Large intestine (tissue), 12 donors: ENCODE measurements at places on chromosomes 2 and 18.
A peak's percentile ranks its signal among the peaks of the same experiment; 100 is the strongest.

DNA sequence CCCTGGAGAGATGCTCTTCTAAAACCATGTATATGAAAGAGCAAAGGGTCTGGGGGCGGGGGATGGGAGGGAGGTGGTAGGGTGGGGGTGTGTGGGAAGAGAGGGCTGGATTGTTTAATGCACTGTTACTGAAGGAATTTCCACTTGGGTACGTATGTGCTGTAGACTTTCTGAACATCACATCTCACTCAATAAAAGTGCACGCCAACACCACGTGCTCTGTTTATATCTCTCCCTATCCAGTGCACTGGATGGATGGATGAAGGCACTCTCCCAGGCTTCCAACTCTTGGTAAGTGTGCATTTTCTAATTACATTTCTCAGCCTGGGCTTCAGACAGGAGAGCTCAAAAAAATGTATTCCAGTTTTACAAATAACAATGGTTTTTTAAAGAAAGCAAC, 184.3 kb upstream of the SIX2 start:
- DNase-seq = no peak

- DNase-seq = no peak
These were observed 42.3 kb downstream of the TRABD2A start for GRCh38 chr2:84838434-84839145.

- no peak for DNase-seq
These were observed 217.8 kb downstream of the ANAPC1 start for GRCh38 chr2:111666160-111666559.

- DNase-seq = peak; percentile 51
These were observed 91.4 kb downstream of the GALNT1 start for GRCh38 chr18:35672897-35673296.

DNA sequence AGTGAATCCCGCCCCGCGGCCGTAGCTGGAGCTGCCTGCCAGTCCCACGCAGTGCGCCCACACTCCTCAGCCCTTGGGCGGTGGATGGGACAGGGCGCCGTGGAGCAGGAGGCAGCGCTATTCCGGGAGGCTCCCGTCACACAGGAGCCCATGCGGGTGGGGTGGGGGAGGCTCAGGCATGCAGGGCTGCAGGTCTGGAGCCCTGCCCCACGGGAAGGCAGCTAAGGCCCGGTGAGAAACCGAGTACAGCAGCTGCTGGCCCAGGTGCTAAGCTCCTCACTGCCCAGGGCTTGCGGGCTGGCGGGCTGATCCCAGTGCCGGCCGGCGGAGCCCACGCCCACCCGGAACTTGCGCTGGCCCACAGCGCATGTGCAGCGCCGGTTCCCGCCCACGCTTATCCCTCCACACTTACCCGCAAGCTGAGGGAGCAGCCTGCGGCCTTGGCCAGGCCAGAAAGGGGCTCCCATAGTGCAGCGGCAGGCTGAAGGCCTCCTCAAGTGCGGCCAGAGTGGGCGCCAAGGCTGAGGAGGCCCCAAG, 1152.8 kb upstream of the CELF4 start:
- no peak for DNase-seq

GRCh38 chr18:79397247-79397829, 1.6 kb downstream of the NFATC1 start:
- DNase-seq = no peak

GRCh38 chr2:45786836-45787357, 135.4 kb downstream of the PRKCE start:
- DNase-seq = no peak

DNA sequence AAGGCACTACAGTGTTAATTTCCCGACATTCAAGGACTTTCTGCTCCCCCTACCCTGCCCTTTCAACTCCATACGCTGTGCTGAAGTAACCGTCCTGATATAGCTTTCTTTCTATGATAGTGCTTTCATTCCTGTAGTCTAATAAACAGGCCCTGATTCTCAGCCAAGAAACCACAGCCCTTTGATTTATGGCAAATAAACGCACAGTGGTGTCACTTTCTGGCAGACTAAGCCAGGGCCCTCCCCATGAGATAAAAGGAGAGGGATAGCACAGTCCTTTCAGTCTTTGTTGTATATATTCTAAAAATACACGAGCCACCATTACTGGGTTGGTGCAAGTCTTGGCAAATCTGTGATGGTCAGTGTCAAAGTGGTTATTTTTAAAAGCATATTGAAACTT, 291.2 kb downstream of the ALPK2 start:
- DNase-seq = no peak

DNA sequence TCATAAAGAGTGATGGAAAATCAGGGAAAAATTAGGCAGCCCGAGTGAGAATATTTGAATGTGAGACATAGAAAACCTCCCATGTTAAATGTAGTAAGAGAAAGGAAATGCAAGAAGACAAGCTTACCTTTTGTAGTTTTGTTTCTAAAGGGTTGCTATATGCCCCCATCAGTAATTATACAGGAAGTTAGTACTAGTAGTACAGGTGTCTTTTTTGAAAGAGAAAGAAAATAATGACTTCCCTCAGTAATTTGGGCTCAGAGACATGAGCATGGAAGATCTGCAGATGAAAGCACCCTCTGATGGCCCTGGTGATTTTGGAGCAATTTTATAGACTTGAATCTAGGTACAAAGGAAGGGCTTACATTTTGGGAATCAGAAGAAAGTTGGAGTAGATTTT, 80.8 kb downstream of the RHBDD1 start:
- DNase-seq = no peak

- DNase-seq = no peak
These were observed 1182.9 kb upstream of the CRIM1 start for GRCh38 chr2:35172687-35173086.

DNA sequence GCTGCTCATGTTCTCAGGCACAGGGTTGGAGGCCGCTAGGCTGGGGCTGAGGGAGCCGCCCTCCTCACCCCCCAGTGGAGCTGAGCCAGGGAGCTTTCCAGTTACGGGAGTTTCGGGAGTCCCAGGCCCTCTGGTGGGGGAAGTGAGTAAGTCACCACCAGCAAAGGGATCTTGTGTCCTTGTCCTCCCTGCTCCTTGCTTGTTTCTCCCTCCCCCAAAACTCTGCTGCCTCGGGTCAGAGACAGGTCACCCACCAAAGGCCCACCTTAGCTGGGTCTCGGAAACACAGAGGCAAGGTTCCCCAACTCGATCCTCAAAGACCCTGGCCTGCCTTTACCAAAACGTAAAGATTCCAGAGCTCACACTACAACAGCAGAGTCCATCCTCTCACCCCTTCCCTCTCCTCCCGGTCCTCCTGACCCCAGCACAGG, 60.5 kb upstream of the POMC start:
- DNase-seq = peak; percentile 50

DNA sequence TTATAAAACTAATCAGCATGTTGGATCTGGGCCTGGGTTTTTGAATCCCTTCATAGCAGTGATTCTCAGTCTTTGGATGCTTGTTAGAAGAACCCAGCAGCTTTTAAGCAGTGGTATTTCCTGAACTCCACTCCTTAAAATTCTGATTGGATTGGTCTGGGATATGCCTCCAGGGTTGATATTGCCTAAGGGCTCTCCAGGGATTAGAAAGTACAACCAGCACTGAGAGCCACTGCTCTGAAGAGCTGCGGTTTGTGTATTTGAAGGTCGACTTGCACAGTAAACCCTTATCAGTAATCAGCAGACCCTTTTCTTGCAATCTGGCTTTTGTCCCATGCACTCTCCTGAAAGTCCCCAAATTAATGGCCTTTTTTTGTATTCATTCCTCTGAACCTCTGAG, 17.0 kb upstream of the RBMS1 start:
- no peak for DNase-seq

DNA sequence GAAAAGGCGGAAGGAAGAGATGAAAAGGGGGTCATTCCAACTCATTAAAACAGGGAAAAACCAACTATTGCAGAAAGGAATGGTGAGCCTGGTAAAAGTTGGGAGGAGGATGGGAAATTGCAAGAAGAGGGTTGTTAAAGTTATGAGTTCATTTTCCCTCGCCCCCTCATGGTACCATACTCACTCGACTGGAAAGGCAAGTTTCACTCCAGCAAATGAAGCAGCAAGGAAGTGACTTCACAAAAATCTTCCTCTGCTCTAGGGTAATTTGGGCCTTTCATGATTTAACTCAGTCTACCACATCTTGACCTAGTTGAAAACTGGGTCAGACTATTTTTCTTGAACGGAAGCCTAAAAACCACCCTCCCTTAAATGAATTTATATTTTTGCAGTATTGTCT, 22.8 kb upstream of the DAW1 start:
- DNase-seq = peak; percentile 51

- DNase-seq = peak; percentile 11
These were observed 217.0 kb downstream of the C1D start for GRCh38 chr2:67845621-67846369.

GRCh38 chr18:58026395-58026794, 17.6 kb upstream of the NEDD4L start:
- DNase-seq = no peak

- DNase-seq = no peak
These were observed 279.2 kb downstream of the PTPRM start for GRCh38 chr18:7846335-7846734.

DNA sequence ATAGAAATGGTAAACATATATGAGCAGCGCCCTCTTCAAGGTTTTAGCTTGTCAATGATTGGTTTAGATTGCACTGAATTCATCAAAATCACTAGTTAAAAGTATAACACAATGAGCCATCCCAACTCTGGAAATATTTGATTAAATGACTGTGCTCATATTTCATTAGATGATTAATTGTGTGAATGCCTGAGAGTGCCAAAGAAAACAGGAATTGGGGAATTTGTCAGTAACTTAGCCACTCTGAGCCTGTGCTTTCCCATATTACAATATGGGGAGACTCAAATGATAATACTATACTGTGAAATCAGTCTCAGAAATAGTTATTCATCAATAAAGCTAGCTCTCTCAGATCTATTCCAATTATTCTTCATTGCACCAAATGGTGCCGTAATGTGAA, 2087.6 kb upstream of the CELF4 start:
- DNase-seq = no peak

DNA sequence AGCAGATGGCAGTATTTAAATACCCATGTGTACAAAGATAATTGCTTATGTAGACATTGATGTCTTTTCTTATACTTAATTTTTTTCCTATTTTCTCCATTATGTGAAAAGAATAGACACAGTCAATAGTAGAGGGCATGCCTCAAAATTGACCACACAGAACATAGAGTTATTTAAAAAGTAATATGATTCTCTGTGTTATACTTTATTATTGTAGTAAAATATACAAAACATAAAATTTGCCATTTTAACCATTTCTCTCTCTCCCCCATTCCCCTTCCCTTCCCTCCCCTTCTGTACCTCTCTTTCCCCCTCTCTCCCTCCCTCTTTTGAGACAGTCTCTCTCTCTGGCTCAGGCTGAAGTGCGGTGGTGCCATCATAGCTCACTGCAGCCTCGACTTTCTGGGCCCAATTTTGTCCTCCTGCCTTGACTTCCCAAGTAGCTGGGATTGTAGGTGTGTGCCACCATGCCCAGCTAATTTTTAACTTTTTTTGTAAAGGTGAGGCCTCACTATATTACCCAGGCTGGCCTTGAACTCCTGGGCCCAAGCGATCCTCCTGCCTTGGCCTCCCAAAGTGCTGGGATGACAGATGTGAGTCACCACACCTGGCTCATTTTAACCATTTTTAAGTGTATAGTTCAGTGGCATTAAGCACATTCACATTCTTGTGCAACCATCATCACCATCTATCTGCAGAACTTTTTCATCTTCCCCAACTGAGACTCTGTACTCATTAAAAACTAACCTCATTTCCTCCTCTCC, 179.7 kb downstream of the MCFD2 start:
- no peak for DNase-seq

GRCh38 chr18:1017227-1018058, 112.8 kb downstream of the ADCYAP1 start:
- DNase-seq = no peak

DNA sequence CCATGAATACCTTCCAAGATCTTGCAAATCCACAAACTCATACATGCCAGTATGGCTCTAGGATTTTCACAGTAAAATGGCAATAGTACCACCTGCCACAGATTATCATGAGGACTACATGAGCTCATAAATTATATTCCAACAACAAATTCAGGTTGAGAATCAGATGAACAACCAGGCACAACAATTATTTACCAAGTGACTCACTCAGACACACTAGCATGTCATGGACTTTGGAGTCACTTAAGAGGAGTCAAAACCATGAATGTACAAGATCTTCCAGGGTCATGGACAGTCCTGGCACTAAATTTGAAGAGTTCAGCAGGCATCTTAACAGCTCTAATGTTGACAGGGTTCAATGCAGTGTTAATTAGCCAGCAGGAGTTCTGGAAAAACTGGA, 34.4 kb upstream of the BZW1 start:
- DNase-seq = peak; percentile 16

GRCh38 chr2:29360016-29360784, 245.0 kb downstream of the CLIP4 start:
- DNase-seq = no peak

GRCh38 chr18:78571831-78572347, 407.7 kb upstream of the SALL3 start:
- no peak for DNase-seq

GRCh38 chr2:46493241-46493970, 14.0 kb downstream of the TMEM247 start:
- DNase-seq = no peak
